DND-41 (cell line): ENCODE measurements at places on chromosomes 12 and 14.

GRCh38 chr14:31879661-31880348, 197.3 kb upstream of the ARHGAP5 start:
- no peak for DNase-seq

DNA sequence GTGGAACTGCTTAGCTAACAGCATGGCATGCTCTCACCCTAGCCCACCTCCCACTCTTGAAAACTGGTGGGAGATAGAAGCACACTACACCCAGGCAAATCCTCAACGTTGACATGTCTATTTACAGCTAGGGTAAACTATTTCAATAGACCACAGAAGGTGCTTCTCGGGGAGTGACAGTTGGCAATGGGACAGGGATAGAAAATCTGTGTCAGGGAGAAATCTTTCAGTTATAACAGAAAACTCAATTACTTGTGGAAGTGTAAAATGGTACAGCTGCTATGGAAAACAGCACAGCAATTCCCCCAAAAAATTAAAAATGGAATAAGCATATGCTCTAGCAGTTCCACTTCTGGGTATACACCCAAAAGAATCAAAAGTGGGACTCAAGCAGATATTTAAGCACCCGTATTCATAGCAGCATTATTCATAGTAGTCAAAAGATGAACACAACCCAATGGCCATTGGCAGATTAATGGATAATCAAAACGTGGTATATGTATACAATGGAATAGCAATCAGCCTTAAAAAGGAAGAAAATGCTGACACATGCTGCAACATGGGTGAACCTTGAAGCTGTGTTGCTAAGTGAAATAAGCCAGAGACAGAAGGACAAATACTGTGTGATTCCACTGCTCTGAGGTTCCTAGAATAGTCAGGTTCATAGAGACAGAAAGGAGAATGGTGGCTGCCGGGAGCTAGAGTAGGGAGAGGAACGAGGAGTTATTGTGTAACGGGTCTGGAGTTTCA, 92.5 kb downstream of the STAB2 start:
- DNase-seq = no peak

- no peak for DNase-seq
These were observed 14.1 kb upstream of the SERPINA6 start for GRCh38 chr14:94337274-94337673.

DNA sequence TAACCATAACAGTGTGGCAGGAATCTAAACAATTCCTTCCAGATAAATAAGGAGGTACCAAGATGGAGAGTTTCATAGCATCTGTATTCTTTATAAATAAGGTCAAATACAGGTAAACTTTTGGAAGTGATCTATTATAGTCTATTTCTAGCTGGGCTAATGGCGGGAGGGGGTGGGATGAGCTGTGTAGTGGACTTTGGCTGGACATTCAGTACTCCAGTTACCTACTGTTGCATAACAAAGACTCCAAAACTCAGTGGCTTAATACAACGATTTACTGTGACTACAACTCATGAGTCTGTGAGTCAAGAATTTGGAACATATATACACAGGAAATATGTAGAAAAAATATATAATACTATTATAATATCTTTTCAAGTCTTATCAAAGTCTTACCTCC, 496.1 kb downstream of the BCL11B start:
- DNase-seq = no peak

GRCh38 chr12:92466391-92467305, 236.1 kb upstream of the PLEKHG7 start:
- no peak for DNase-seq

DNA sequence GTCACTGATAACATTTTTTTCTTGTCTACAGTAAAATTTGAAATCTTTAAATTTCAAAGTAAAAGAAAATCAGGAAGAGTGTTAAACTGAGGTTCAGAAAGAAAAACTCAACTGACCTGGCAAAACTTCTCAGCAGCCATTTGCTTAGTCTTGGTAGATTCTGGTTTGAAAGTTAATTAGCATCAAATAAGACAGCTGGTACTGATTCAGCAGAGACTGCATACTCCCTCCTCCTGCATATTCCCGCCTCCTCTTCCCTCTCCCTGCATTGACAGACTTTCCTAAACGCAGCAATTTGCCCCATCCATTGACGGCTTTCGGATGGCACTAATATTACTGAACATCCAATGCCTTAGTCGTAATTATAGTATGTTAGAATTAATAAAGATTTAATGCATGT, 520.8 kb downstream of the FLRT2 start:
- no peak for DNase-seq

- DNase-seq = no peak
These were observed 89.6 kb downstream of the FBXW8 start for GRCh38 chr12:117000316-117000715.

- DNase-seq = no peak
These were observed 258.6 kb downstream of the MSRB3 start for GRCh38 chr12:65536876-65537681.

GRCh38 chr14:105864116-105864515, 337.7 kb downstream of the TMEM121 start:
- no peak for DNase-seq

DNA sequence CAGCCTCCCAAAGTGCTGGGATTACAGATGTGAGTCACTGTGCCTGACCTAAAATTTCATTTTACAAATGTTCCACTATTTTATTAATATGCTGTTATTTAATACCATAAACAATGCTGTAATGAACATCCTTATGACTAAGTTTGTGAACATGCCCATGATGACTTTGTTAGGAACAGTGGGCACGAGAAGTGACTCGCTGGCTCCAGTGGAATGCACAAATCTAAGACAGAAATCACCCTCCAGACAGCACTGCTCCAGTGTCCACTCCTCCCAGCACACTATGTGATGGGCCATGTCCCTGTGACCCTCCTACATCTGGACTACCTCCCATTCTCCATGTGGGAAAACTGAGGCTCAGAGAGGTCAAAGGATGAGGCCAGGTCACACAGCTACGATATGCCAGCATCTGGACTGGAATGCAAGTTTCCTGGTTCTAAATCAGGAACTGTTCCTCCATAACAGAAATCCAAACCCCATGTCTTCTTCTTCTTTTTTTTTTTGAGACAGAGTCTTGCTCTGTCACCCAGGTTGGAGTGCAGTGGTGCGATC, 57.9 kb downstream of the GPR68 start:
- no peak for DNase-seq

- DNase-seq = no peak
These were observed 55.6 kb upstream of the NOS1 start for GRCh38 chr12:117417004-117417403.

DNA sequence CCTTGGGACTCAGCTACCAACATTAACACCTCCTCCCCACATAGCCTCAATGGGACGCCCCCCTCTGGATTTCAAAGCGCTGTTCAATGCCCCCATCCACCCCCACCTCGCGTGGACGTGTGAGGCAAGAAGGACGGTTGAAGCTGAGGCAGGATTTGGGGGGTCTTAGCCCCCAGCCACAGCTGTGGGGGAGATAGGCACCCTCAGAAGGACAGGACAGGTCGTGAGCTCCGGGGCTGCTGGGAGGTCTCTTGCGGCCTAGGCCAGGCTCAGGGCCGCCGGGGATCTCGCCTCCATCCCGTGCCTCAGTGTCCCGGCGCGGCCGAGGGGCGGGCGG, 8.3 kb upstream of the SP7 start:
- DNase-seq = no peak

DNA sequence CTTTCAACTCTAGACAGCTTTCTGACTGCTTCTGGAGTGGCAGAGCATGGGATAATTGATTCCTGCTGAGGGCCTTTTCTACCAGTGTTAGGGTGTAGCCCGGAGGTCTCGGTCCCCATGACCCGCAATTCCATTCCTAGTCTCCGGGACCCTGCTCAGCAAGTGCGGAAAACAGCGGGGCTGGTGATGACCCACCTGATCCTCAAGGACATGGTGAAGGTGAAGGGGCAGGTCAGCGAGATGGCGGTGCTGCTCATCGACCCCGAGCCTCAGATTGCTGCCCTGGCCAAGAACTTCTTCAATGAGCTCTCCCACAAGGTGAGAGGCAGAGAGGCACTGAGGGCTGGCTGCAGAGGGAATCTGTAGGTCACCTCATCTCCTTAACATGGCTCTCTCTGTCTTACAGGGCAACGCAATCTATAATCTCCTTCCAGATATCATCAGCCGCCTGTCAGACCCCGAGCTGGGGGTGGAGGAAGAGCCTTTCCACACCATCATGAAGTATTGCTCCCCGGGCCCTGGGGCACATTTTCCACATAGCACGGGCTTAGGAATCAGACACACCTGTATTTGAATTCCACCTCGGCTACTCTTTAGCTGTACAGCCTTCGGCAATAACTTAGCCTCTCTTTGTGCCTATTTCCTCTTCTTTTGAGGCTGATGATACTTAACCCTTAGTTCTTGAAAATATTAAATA, 5.6 kb upstream of the GAPDH start:
- DNase-seq = no peak

DNA sequence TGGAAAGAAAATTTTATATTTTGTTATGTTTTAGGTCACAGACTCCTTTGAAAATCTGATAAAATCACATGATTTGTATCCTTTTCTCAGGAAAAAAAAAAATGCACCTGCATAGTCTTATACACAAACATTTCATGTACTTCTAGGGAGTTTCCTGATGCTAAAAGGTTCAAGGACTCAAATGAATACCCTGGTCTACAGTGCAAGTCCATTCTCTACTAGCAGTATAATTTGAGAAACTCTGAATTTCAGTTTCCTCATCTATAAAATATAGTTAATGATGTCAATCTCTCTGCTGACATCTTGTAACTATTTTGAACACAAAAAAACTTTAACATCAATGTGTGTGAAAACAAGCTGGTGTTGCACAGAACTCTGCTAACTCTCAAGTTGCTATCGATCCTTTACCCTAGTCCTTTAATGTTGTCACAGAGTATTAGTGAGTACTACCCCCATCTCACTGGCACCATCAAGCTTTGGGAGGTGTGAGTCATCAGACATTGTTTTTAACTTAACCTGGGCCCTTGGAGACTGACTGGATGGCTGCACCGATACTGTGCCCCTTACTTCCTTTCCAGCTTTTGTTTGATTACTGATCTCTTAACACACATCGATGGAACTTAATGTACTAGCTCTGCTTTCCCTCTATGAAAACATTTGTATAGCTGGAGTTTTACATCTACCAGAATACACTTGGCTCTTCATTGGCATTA, 251.9 kb upstream of the SOX5 start:
- DNase-seq = no peak

DNA sequence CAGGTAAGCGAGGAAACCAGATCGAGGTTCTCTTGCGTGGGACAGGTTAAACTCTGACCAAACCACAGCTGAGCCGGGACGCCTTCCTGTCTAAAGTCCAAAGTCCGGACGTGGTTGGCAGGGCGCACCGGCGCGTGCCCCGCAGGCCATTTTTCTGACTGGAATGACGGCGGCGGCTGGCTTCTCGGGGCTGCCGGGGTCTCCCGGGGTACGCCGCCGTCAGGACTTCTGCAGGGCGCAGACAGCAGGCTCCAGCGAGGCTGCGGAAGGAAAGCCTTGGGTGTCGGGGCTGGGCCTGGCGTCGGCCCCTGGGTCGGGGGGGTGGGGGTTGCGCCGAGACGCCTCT, 32.8 kb downstream of the MIA2 start:
- DNase-seq = no peak

- no peak for DNase-seq
These were observed 101.3 kb downstream of the SLC6A15 start for GRCh38 chr12:84811291-84811690.

- DNase-seq = no peak
These were observed 66.7 kb downstream of the SLC24A4 start for GRCh38 chr14:92389598-92390158.
